ENCODE measurements at places on chromosomes 6 and 20.
A peak's percentile ranks its signal among the peaks of the same experiment; 100 is the strongest.

DNA sequence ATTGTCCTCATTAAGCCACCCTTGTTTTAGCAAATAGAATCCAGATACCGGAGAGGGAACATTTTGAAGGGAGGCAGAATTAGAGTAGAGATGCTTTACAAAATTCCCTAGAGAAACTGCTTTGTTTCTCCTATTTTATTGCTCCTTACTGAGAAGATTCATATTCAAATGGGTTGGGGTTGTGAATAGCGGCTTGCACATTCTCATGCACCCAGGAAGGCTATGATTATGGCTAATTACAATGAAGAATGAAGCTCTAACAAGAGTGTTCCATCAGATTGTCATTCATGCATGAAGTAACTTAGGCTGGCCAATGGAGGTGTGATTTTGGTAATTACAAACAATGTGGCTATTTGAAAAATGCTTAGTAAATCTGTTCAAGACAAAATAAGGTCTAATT, 129.6 kb downstream of the PACRG start:
- no peak for DNase-seq

GRCh38 chr6:53426667-53427270, 78.0 kb upstream of the ELOVL5 start:
- no peak for DNase-seq

GRCh38 chr6:153980171-153980570, 58.9 kb upstream of the OPRM1 start:
- DNase-seq, result no peak

DNA sequence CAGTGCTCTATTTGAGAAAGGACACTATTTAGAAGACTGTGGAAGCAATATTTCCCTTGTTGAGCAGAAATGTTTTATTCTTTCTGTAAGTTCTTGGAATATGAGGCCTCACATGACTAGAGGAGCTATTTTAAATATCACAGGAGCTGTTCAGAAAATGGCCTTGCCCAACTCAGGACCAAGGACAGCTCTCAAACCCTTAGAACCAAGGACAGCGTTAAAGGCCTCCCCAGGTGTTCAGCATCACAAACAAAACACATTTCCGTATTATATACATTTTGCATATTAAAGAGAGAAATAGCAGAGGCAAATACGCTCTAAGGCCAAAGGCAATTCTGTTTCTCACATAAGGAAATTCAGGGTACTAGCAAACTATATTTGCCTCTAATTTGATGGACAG, 631.4 kb downstream of the CDH26 start:
- no peak for DNase-seq

- DNase-seq, result peak; percentile 92
Measured at GRCh38 chr20:41317546-41318270, at the start of gene ZHX3. Gene ZHX3 (minus strand): TSS chr20:41317731. CDS start chr20:41204916, 112,815 bp downstream.

DNA sequence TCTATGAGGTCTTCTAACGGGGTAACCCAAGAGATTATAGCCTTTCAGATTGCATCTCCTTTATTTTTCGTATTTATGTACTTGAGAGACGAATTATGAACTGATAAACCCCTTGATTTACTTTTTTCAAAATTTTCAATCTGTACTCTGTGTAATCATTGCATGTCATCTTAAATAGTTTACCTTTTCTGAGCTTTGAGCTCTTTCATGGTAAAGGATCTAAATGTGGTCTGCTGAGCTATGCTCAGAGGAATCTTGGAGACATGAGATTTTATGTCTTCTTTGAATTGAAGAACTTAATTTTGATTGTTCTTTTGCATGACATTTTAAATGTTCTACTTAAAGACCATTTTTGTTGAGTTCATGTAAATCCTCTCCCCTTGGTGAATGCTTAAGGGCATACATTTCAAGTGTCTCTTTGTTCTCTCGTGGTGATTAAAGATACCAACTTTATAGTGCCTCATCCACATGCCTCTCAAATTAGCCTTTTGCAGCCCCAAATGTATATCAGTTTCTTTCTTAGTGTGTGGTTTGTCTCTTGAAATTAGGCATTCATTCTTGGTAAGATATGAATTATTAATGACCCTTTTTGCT, 116.3 kb upstream of the SCGN start:
- DNase-seq, result no peak

DNA sequence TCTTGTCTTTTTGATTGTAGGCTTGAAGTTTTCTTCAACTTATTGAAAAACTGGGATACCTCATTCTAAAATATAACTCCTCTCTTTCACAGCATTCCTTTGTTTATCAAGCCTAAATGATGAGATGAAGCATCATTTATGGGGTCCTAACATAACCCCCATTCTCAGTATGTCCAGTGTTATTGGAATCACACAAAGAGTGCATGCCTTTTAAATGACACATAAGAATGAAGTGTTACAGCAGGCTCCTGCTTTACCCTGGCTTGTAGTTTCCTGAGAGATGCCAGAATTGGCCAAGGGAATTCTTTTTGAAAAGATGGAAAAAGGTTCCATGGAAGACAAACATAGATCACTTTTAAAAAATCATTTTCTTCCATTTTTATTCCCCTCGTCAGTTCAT, 502.4 kb downstream of the BCKDHB start:
- DNase-seq, result no peak

GRCh38 chr20:62807444-62808210, 3.0 kb downstream of the OGFR start:
- no peak for DNase-seq

- DNase-seq, result no peak
Measured at GRCh38 chr6:43951756-43952675, 175.2 kb downstream of the MRPL14 start.

DNA sequence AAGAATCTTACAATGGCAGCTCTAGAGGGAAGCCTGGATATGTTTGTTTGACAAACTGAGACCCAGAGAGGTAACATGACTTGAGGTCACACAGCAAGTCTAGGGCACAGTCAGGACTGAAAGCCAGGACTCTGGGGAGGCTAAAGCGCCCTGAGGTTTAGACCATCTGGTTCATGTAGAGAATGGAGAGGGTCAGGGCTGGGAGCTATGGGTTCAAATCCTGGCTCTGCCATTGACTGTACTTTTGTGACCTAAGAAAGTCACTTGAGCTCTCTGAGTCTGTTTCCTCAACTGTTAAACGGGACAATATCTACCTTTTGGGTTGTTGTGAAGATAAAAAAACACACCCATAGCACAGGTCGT, 1.1 kb upstream of the TP53INP2 start:
- no peak for DNase-seq
